ENCODE measurements at places on chromosomes 7 and 10. TPM values are rescaled to one million over a fixed set of nuclear protein-coding genes. Genes with fewer than 3 reads are reported as not detected.

The FAM237B gene
- not detected for total RNA-seq

DNA sequence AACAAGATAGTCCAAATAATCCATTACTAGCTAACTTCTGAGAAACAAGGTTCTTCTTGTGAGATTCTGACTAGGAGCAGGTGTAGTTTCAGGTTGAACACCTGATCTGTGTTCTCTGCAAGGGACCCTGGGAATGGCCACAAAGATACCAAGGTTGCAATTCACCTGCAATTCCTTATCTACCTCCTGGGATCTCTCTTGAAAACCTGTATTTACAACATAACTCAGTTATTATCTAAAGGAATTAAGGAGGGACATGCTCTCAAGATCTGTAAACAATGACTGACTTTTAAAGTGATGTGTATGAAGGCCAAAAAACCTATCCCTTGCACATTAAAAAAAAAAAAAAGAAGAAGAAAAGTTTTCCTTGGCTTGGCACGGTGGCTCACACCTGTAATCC is 54.8 kb downstream of the ABLIM1 start:
- H3K4me1 ChIP-seq, result peaks cover 3% of the 10 kb centered on the region
- no peaks in the 10 kb centered on the region for H3K27me3 ChIP-seq
- H3K4me3 ChIP-seq, result no peak overlapping the region
- H3K27ac ChIP-seq, result no peak overlapping the region
- no peak for DNase-seq

DNA sequence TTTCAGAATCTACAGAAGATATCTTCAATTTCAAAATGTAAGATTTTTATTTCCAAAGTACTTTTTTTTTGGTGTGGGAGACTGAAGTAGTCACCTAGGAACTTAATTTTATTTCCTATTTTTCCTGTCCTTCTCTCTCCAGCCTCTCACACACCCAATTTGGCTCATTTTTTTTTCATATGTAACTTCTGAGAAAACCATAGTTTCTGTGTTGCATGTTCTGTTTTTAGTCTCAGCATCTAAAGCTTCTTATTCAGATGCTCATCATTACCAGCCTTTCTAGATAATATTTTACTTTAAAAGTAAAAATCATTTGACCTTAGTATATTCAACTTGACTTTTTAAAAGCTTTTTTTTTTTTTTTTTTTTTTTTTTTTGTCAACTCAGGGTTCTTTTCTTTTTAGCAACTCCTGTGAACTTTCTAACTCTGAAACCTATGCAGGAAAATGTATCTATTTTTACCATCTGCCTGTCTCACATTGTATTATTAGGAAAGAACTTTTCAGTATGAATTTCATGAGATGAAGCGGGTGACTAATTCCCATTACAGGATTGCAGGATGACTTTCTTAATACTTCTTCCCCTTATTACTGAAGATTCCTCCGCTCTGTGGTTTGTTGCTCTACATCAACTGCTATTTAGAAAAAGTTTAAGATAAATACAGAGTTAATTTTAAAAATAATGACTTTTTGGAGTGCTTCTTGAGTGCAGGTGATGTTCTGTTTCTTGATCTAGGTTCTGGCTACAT is 73.6 kb upstream of the LSM8 start:
- H3K27me3 ChIP-seq, result no peaks in the 10 kb centered on the region
- no peaks in the 10 kb centered on the region for H3K4me1 ChIP-seq
- no peak for DNase-seq
- no peak overlapping the region for H3K27ac ChIP-seq
- H3K4me3 ChIP-seq, result no peak overlapping the region

DNA sequence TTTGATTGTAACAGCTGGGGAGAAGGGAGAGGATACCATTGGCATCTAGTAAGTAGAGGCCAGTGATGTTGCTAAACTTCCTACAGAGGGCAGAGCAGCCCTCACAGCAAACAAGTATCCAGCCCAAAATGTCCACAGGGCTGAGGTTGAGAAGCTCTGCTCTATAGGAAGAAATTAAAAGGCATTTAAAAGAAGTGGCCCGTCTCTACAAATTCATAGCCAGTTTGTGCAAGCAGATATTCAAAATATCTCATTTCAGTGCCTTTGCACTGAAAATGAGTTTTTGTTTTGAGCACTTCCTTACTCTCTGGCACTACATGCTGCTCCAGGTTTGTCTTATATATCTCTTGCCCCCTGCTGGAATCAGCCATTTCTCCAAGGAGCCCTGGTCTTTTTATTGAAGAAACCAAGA is 330.0 kb downstream of the BBS9 start:
- H3K36me3 ChIP-seq, result peaks cover 8% of the 10 kb centered on the region
- no peaks in the 10 kb centered on the region for H3K4me1 ChIP-seq
- H3K4me3 ChIP-seq, result no peak overlapping the region
- H3K27me3 ChIP-seq, result no peaks in the 10 kb centered on the region
- no peak for DNase-seq

DNA sequence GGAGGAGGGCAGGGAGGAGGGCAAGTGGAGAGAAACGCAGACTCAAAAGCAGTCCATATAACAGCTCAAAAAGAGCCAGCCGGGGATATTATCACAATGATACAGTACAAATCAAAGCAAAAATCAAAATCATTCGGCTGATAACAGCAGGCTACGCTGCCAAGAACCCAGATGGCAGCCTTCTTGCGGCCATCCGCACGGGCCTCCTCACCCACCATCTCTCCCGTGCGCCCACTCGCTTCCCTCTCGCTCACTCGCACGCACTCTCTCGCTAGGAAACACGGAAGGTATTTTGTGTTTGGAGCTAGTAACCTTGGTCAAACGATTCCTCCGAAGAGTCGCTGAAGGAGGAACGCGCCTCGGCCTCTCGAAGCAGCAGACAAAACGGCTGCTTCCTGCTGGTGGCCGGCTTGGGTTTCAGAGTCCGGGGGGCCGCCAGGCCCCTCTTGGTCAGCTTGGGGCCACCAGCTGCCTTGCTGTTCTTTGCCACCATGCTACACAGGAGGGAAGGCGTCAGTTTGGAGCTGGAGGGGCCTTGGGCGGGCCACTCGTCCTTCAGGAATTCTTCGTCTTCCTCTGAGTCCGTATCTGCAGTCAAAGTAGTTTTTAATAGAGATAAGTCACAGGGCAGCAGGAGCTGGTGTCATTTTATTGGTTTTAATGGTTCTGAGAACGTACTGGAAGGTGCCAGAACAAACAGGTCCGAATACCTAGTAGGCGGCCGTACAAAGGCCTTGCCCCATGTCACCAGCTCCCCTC is 68.9 kb downstream of the SLC29A4 start:
- no peak overlapping the region for H3K27ac ChIP-seq
- no peak overlapping the region for H3K4me3 ChIP-seq
- peaks cover 12% of the 10 kb centered on the region for H3K36me3 ChIP-seq
- H3K4me1 ChIP-seq, result peaks cover 18% of the 10 kb centered on the region
- H3K27me3 ChIP-seq, result no peaks in the 10 kb centered on the region

DNA sequence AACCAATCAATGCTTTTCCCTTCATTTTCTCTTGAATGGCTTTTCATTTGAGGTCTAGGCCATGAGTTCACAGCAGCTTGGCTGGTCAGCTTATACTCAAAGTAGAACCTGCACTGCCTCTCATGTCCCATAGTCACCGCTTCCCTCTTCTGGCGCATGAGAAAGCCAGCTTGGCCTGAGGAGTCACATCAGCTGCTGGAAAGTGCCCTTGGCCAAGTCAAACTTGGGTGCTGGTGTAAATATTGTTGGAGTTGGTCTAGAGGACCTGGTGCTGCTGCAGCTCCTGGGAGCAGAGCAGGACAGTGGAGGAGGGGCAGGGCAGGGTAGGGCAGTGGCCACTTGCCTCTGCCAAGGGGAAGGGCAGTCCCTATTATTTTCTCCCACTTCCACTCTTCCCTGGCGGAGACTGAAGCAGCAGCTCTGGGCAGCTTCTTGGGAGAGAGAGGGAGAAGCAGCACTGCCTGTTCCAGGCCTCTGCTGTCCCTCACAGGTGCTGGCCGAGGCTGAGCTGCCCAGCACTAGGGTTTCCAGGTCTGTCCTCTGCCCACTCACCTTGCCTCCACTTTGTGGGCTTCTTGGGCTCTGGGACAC is 12.8 kb downstream of the UBE2D4 start:
- no peaks in the 10 kb centered on the region for H3K36me3 ChIP-seq
- no peak overlapping the region for H3K4me3 ChIP-seq
- H3K27me3 ChIP-seq, result no peaks in the 10 kb centered on the region

DNA sequence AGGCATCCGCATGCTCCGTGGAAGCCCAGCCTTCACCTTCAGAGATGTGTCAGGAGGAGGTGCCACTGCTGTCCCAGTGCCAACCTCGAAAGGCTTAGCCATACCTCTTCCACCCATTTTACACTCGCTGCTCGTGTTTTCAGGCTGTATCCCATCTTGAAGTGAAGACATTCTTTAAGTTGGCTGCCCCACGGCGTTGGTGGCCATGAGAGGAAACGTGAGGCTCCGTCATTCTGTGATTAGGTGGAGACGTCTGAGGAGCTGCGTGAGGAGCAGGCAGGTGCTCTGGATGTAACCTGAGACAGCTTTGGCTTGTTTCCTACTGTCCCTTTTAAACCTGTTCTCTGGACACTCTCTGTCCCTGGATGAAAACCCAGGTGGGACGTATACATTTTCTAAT is 159.9 kb upstream of the RNF32 start:
- H3K4me3 ChIP-seq, result no peak overlapping the region
- peaks cover 6% of the 10 kb centered on the region for H3K27me3 ChIP-seq
- H3K27ac ChIP-seq, result no peak overlapping the region
- H3K4me1 ChIP-seq, result no peaks in the 10 kb centered on the region

DNA sequence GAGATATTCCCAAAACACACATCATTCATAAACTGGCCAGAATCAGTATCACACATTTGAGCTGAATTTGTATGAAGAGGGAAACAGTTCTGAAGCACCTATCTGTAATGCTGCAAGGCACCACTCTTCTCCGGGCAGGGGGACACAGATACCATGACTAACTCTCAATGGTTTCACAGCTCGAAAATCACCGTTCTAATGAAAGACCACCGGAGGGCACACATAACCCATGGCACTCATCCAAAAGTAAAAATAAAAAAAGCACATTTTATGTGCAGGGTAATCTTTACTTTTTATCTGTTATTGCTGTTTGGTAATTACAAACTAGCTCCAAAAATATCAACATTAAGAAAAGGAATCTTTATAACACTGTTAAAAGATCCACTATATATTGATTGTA is 137.5 kb downstream of the PARD3 start:
- H3K36me3 ChIP-seq, result no peaks in the 10 kb centered on the region
- H3K4me1 ChIP-seq, result no peaks in the 10 kb centered on the region
- no peaks in the 10 kb centered on the region for H3K27me3 ChIP-seq
- no peak overlapping the region for H3K4me3 ChIP-seq
- no peak for DNase-seq
- no peak overlapping the region for H3K27ac ChIP-seq

DNA sequence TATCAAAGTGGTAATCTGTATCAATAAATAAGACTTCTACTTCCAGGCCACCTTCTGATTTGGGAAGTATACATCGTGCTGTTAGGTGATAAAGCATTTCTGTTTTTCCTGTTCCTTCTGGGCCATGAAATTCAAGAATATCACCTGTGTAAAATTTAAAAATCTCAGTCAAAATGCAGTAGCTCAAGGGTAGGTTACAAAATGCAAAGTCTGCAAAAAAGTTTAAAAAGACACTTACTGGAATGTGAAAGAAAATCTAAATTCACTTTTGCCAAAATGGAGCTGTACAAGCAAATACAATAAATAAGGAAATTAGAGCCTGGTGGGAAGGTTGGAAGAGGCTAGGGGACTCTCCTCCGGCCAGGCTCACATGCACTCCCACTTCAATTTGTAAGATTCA is 26.7 kb downstream of the XRCC2 start:
- DNase-seq, result no peak
- H3K4me1 ChIP-seq, result no peaks in the 10 kb centered on the region
- H3K27me3 ChIP-seq, result no peaks in the 10 kb centered on the region
- no peak overlapping the region for H3K4me3 ChIP-seq
- H3K27ac ChIP-seq, result no peak overlapping the region

DNA sequence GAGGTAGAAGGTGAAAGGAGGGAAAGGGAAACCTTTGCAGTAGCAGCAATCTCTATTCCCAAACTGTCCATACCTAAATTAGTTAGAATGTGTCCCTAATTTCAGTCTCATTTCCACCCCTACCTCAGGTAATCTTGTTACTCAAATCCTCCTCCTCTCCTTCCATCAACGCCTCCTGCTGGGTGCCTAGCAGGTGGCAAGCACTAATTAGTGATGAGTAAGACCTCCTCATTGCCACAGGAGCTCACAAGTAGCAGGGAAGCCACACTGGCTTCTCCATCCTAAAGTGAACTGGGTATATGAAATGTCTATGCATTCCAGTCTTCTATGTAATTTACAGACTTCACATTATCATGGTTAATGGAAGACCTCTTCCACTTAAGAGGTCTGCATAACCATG is 25.7 kb upstream of the FAM133B start:
- peaks cover 8% of the 10 kb centered on the region for H3K36me3 ChIP-seq
- H3K27me3 ChIP-seq, result no peaks in the 10 kb centered on the region
- no peak overlapping the region for H3K27ac ChIP-seq

DNA sequence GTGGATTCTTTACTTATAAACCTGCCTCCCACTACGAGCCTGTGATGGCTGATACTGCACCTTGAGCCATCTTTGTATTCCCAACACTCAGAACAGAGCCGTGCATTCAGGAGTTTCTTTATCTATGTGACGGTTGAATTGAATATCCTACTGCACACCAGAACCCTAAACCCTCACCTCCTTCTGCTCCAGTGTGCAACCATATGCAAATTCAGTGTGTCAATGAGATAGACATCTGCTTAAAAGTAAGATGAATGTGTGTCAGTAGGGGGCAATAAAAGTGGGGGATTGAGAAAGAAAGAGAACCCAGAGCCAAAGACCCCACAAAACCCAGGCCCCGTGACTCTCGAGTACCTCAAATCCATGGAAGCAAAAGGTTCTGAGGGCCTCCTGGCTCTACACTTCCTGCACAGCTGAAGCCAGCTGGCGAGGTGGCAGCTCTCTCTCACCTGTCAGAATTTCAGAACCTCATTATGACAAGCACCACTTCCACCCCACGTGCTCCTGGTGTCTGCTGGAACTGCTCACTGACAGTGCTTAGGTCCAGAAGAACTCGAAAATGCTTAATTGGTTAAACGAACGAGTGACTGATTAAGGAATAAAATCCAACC is 143.3 kb upstream of the GPR26 start:
- no peak overlapping the region for H3K27ac ChIP-seq
- H3K4me3 ChIP-seq, result no peak overlapping the region
- no peaks in the 10 kb centered on the region for H3K36me3 ChIP-seq
- no peaks in the 10 kb centered on the region for H3K4me1 ChIP-seq

GRCh38 chr7:100613412-100614175 is 1.3 kb downstream of the MOSPD3 start:
- H3K4me3 ChIP-seq, result peak overlapping the region; percentile 86
- no peak overlapping the region for H3K27ac ChIP-seq
- peaks cover 23% of the 10 kb centered on the region for H3K4me1 ChIP-seq
- no peak for DNase-seq
- no peaks in the 10 kb centered on the region for H3K27me3 ChIP-seq

- no peak for DNase-seq
- H3K27ac ChIP-seq, result no peak overlapping the region
- no peaks in the 10 kb centered on the region for H3K36me3 ChIP-seq
Observed at GRCh38 chr7:41175435-41175834, 527.5 kb downstream of the INHBA start.

DNA sequence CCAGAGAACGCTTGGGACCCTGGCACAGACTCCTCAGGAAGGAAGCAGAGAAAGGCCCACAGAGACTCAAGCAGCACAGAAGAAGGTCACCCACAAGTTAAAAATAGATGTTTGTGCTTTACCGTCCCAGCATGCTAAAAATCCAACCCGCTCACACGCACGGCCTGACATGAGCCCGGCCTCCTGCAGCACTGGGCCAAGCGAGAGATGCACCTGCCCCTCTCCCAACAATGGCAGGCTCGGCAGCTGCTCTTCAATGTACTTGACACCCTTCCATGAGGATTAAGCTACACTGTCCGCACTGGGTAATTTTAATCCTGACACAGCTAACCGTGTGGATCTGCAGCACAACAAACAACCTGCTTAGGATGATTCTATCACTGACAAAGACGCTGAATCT is 9.3 kb downstream of the DIP2C start:
- no peaks in the 10 kb centered on the region for H3K36me3 ChIP-seq
- no peak for DNase-seq
- peaks cover 6% of the 10 kb centered on the region for H3K27me3 ChIP-seq
- H3K4me3 ChIP-seq, result no peak overlapping the region
